Stimulated activated CD4-positive, alpha-beta T cell treated with anti-CD3 and anti-CD28 coated beads, TNF-alpha, amount 100 ng/mL, for 1 hour (primary cell): ENCODE measurements at places on chromosomes 2 and 18.

DNA sequence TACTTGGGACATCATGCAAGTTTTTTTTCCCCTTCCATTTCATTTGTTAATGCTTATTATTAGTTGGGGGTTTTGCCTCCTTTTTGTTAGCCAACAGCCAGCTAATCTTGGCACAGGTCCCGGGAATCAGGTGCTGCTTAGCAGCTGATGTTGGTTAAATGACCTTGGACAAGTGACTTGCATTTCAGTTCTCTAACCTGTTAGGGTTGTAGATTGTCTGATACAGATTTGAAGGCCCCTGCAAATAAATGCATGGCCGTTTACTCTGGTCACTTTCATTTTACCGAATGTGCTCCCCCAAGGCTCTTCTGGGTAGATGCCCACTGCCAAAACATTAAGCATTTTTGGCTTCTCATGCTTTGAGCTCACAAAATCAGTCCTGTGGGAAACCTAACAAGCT, 120.9 kb downstream of the SPTBN1 start:
- no peak for DNase-seq

DNA sequence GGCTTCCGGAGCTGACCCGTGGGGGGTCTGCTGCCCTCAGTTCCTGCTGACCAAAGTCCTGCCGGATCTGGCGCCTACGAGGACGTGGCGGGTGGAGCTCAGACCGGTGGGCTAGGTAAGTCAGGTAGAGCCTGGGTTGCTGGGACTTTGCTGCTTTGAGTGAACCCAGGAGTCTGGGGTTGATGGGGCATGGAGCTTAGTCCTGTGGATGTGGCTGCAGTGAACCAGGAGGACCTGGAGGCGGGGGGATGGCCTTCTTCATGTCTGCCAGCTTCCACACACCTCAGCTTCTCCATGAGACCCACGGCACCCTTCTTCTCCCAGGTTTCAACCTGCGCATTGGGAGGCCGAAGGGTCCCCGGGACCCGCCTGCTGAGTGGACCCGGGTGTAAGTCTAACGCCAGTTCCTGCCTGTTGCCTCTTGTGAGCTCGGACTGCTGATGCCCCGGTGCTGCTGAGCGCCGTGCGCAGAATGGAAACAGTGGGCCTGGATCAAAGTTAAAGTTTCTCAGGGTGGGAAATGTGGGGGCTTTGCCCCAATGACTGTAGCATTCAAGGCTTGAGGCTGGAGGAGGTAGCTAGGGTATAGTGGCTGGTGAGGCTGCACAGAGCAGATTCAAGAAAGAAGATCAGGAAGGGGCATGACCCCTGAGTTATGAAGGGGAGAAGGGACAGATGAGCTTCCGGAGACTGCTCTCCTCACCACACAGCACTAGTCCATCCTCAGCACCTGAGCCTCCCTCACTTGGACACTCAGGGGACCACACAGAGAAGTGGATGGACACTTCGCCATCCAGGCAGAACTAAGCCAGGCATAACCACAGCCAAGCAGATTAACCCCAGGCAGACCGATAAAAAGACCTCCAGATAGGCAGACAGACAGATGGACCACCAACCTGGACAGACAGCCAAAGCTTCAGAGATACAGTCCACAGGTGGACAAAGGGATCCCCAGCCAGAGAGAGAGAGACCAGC, 17.3 kb downstream of the PTPN18 start:
- DNase-seq, result no peak

DNA sequence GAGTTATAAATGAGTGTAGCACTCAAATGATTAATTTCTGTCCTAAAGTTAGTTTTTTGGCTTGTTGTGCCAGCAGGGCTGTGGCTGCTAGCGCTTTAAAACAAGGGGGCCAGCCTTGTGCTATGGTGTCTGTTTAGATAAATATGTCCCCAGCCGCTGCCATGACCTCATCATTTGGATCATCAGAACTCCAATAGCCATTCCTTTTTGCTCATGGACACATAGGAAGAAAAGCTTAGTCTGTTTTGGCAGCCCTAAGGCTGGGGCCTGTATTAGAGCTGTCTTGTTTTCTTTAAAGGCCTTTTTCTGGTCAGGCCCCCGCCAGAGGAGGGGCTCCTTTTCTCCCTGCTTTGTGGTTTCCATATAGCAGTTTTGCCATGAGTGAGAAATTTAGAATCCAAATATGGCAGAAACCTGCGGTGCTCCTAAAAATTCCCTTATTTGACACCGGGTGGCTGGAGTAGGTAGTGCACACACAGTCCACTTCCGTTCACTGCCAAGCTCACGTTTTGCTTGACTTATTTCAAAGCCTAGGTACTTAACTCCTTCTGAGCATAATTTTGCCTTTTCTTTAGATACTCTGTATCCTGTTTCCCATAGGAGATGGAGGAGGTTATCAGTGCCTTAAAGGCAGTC, 60.4 kb upstream of the SLC35G4 start:
- DNase-seq, result no peak

DNA sequence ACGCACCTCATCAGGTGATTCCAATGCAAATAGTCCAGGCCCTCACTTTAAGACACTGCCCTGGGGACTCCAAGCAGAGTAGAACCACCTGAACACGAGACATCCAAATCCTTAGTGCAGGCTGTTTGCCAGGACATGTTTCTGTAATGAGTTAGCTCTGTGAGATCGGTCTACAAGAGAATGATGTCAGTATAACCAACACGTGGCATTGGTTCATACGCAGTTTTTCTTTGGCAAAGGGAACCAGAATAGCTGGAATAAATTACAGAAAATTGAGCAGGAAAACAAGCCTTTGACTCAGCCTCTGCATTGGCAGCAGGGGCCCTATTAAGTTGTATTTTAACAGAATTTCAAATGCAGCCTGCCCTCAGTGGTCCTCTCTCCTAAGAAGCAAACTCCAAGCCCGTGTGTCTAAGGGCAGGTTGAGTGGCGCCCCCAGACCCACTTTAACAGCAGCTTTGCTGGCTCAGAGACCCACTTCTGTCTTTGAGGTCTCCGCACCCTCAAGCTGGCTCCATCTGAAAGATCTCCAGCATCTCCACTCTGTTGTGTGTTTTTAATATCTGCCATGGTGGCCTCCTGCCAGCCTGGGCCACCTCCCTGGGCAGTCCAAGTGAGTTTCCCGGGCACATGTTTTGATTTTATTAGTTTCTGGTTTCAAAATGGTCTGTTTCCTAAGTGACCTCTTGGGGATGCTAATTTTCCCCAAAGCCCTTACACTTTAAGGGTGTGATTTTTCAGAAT, 61.3 kb downstream of the ALPK2 start:
- no peak for DNase-seq
